Heart right ventricle (tissue), 16 donors: ENCODE measurements at places on chromosomes 13 and 19. TPM values are rescaled to one million over a fixed set of nuclear protein-coding genes. Genes with fewer than 3 reads are reported as not detected.

Gene PTGIR
- 3.9 TPM for total RNA-seq

Gene LILRB5
- total RNA-seq = 10.3 TPM

Gene CYP4F8
- not detected for total RNA-seq

Gene ESD
- 103 TPM for total RNA-seq

Gene ACP7
- total RNA-seq = not detected

Gene MAN2B1
- 26.0 TPM for total RNA-seq

Gene STARD13
- 27.6 TPM for total RNA-seq

Gene TRPC4
- 1.2 TPM for total RNA-seq

Gene RAB20
- total RNA-seq = 14.2 TPM

Gene FCGBP
- 42.3 TPM for total RNA-seq

Gene CPAMD8
- 7.0 TPM for total RNA-seq

Gene SBSN
- total RNA-seq = not detected

Gene ALDH16A1
- 7.0 TPM for total RNA-seq

Gene ZNF730
- total RNA-seq = 0.28 TPM

Gene PLA2G4C
- 58.8 TPM for total RNA-seq

Gene IZUMO2
- not detected for total RNA-seq

Gene CELF5
- not detected for total RNA-seq

Gene CBY2
- total RNA-seq = not detected

Gene TMEM190
- total RNA-seq = not detected

Gene WASF3
- total RNA-seq = 6.8 TPM

Gene ICAM4
- 0.48 TPM for total RNA-seq

Gene NEK3
- total RNA-seq = 5.8 TPM

Gene RNF113B
- not detected for total RNA-seq

Gene PRSS57
- total RNA-seq = not detected

Gene SELENOV
- not detected for total RNA-seq

Gene PODNL1
- 6.2 TPM for total RNA-seq

Gene PSPN
- 0.51 TPM for total RNA-seq

Gene CCDC8
- 32.2 TPM for total RNA-seq

Gene ONECUT3
- not detected for total RNA-seq

Gene S1PR4
- total RNA-seq = 0.31 TPM

Gene BTBD2
- 56.3 TPM for total RNA-seq

Gene NFIX
- total RNA-seq = 111 TPM

Gene KLK6
- not detected for total RNA-seq

Gene IRGC
- total RNA-seq = not detected

Gene CGB8
- not detected for total RNA-seq

Gene SULT2A1
- not detected for total RNA-seq

Gene ZNF20
- 0.98 TPM for total RNA-seq

Gene CYP2A6
- not detected for total RNA-seq

Gene ADGRE2
- total RNA-seq = 0.90 TPM
